C1 segment of cervical spinal cord (tissue), 14 donors: ENCODE measurements at places on chromosomes 7 and 10.
A peak's percentile ranks its signal among the peaks of the same experiment; 100 is the strongest.

DNA sequence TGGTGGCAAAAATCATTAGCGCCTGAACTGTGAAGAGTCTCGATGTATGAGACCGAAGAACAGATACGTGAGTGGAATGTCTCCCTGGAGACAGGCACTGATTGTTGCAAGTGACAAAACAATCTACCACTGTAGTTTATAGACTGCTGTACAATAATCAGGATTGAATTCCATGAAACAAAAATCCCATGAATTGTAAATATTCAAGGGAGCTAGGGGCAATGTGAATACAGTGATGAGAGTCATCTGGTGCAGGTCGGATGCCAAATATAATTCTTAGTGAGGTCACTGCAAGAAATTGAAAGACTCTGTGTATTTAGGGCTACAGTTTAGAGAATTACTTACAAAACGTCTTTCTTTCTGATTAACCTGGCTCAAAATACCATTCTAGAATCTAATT lies 594.4 kb upstream of the VSTM2A start:
- DNase-seq: no peak

- DNase-seq: no peak
Observed at GRCh38 chr7:98265841-98266271, 13.8 kb upstream of the TECPR1 start.

DNA sequence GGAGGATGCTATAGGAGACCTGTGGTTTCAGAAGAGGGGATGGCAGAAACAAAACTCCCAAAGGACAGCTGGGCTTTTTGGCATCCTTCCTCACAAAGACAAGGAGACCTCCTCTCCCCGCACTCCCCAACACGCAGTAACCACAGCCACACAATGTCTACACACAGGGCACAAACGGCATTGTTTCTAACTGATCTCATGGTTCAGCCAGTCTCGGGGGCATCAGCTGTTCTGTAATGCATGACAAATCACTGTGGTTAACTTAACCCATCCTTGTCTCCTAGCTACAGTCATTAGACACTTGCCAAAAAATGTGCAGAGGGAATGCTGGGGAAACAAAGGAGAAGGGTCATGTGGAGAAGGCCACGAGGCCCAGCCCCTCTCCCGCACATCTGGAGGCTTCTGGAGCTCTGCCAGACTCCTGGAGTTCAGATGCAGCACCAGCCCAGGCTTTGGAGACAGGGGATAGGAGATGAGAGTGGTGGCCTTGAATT lies 7.6 kb upstream of the ADAMTS14 start:
- peak; percentile 81 for DNase-seq

DNA sequence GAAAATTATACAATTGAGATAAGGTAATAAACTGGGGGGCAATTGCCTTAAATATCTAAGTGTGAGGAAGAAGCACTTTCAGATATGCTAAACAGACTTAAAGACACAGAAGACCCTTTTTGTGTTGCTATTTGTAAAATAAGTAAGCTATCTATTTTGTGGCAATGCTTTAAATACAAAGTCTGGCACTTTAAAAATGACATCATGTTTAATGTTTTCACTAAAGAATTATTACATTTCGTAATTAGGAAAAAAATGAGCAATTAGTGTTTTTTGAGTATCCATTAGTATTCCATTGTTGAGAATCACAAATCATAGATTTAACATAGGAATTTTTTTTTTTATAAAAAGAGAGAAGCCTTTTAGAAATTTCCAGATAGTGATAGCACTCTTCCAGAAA lies 2.1 kb downstream of the CREB5 start:
- DNase-seq: no peak

DNA sequence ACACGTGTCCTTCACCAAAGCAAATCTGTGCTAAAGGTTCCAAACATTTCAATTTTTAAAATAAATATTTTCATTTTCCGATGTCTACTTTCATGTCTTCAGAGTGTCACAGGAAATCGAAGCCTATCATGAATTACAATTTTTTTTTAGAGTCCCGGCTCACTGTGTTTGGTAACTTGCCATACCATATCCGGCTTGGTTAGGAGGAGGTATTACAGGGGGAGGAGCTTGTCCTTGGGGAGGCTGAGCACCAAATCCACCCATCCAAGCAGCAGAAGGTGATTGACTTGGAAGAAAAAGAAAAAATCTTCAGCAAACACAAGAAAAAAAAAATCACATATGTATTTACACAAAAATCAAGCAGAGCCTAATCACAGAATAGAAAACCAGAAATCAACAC lies 21.3 kb downstream of the TIAL1 start:
- DNase-seq: no peak

DNA sequence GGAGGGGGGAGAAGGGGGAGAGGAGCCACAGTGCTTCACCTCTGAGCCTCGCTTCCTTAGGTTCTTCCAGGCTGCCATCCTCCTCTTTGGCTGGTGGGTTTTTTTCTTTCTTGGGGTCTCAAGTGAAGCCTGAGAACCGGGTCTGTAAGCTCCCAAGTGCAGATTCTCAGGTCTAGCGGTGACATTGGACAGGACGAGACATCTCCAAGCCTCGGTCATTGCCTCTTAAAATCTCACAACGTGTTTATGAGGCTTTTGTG lies 817 bp upstream of the IL15RA start:
- DNase-seq: no peak

DNA sequence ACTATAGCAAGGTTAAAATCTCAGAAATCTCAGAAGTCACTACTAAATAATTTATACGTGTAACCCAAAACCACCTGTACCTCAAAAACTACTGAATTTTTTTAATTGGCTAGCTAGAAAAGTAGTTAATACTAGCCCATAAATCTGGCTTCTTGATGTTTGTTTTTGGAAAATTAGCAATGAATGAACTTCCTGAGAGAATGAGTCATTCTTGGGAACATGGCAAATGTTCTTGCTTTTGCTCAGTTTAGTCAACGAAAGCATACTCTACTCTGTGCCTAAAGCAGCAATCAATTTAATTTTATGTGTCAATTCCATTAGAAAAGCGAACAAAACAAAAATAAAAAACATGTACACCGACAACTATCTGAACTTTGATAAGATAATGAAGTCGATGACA lies 69.2 kb downstream of the SEMA3E start:
- DNase-seq: no peak

- no peak for DNase-seq
Observed at GRCh38 chr7:132394283-132395198, 181.7 kb downstream of the PLXNA4 start.

DNA sequence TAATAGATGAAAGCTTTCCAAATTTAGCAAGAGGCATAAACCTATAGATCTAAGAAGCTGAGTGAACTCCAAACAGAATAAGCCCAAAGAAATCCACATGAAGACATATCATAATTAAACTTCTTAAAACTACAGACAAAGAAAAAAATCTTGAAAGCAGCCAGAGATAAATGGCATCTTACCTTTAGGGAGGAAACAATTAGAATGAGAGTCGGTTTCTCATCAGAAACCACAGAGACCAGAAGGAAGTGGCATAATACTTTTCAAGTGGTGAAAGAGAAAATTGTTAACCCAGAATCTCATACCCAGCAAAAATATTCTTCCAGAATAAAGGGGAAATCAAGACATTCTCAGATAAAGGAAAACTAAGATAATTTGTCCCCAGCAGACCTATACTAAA lies 98.9 kb upstream of the NANOS1 start:
- DNase-seq: no peak
